DMS79 (cell line): ENCODE measurements at places on chromosomes 2 and 18.

DNA sequence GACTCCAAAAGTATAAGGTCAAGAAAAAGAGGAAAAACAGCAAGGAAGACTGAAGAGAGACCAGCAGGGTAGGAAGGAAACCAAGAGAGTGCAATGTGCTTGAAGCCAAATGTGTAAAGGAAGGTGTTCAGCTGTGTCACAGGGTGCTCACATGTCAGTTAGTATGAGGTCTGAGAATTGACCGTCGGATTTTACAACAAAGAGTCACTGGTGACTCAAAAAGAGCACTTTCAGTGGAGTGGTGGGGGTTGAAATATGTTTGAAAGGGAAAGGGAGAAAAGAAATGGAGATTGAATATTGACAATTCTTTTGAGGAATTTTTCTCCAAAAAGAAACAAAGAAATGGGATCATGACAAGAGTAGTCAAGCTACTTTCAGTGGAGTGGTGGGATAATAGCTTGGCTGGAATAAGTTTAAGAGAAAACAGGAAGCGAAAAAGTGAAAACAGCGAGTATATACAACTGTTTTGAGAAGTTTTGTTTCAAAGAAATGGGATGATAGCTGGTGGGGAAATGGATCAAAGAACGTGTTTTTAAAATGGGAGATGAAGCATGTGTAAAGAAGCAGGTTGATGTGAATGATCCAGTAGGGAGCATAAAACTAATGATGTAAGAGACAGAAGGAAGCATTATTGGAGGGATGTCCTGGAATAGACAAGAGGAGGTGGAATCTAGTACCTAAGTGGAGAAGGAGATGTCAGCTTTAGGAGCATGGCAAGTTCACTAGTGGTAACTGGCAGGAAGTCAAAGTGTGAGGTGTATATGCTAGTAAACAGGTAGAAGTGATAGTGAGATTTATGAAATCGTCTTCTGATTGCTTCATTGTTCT is 3.6 kb upstream of the TSPYL6 start:
- DNase-seq, result no peak

- no peak for DNase-seq
Measured at GRCh38 chr2:204664708-204665121, 119.4 kb downstream of the PARD3B start.

GRCh38 chr18:5546660-5547059 is 2.9 kb upstream of the EPB41L3 start:
- peak; percentile 13 for DNase-seq

GRCh38 chr2:53500181-53500580 is 267.4 kb upstream of the CHAC2 start:
- DNase-seq, result no peak

DNA sequence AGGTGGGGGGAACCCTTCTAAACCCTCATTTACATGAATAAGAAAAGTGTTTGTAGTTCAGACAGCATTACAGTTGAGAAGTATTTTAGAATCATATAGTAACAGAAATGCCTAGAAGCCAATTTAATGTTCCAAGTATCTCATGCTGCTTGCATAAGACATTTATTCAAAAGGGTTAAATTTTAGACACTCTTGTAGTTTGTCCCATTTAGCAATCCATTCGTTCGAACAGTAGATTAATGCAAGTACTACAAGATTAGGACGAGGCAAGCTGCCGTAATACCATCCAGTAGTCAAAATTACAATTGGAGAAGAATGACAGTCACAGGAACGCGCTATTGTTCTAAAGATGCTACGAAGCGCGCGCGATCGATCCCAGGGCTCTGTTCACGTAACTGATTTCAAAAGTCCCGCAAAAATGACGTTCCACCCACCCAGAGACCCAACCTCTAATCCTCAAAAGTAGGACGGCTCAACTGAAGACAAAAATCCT is 1.2 kb downstream of the TMEM237 start:
- peak; percentile 58 for DNase-seq

DNA sequence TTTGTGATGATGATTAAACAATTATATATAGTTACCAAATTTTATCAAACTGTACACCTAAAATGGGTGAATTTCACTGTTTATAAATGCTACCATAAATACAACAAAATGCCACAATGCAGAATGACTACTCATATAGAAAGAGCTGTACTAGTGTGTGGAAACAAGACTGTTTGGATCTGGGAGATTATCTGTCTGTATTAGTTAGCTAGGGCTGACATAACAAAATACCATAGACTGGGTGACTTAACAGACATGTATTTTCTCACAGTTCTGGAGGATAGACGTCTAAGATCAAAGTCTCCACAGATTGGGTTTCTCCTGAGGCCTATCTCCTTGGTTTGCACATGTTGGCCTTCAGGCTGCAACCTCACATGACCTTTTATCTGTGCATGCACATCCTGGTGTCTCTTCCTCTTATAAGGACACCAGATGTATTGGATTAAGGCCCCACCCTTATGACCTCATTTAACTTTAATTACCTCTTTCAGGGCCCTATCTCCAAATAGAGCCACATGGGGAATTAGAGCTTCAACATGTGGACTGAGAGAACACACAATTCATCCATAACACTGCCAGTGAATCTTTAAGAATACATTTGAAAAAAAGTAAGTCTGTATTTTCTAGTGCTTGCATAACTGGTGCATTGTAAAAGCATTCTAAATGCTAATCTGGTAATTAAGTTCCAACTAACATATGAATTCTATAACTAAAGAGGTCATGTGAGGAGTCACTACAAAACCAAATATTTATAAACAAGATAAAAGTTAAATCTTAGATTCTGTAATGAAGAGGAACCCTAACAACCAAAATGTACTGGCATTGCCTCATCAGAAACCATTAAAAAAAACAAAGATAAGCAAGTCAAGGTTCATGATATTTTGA is 699.6 kb downstream of the NYAP2 start:
- no peak for DNase-seq

GRCh38 chr2:112680666-112681101 is 34.9 kb downstream of the SLC20A1 start:
- peak; percentile 16 for DNase-seq

- no peak for DNase-seq
Measured at GRCh38 chr2:168698969-168699368, 103.5 kb upstream of the NOSTRIN start.

- no peak for DNase-seq
Measured at GRCh38 chr2:166337932-166338331, 37.8 kb downstream of the SCN9A start.

DNA sequence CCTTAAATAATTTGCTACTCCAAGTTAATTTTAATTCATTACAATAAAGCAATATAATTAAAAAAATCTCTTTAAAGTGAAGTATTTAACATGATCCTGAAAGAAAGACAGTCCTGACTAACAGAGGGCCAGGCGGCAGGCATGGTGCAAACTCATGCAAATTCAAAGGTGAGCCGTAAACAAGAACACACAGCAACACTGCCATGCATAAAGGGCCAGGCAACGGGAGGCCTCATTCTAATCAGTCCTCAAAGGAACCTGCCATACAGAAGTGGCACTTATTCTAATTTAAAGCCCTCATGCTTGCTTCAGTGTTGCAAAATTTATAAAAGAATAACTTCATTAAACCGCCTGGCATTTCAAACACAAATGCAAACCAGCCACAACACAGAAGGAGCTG is 277.0 kb downstream of the ZNF521 start:
- DNase-seq, result peak; percentile 35

DNA sequence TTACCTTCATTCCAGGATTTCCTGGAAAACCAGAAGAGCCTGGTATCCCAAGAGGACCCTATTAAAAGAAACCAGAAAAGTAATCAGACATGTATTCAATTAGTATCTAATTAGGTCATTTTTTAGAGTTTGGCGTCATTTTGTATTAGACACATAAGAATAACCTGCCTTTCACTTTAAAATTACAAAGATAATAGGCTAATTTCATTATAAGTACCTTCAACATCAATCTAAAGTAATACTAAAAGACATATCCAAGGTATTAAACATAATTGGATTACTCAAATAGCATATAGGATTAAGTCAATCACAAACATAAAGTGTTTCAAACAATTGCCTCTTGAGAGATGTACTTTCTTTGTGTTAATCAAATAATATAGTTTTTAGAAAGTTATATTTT is 97.9 kb downstream of the COL3A1 start:
- DNase-seq, result no peak

GRCh38 chr18:77223221-77223639 is 26.4 kb upstream of the GALR1 start:
- DNase-seq, result no peak

GRCh38 chr2:235135990-235136561 is 184.3 kb downstream of the SH3BP4 start:
- no peak for DNase-seq

GRCh38 chr18:35511833-35512232 is 14.1 kb upstream of the INO80C start:
- no peak for DNase-seq

- DNase-seq, result no peak
Measured at GRCh38 chr2:217261452-217261851, 401.6 kb upstream of the TNP1 start.

- no peak for DNase-seq
Measured at GRCh38 chr2:84160453-84160852, 298.6 kb downstream of the SUCLG1 start.

DNA sequence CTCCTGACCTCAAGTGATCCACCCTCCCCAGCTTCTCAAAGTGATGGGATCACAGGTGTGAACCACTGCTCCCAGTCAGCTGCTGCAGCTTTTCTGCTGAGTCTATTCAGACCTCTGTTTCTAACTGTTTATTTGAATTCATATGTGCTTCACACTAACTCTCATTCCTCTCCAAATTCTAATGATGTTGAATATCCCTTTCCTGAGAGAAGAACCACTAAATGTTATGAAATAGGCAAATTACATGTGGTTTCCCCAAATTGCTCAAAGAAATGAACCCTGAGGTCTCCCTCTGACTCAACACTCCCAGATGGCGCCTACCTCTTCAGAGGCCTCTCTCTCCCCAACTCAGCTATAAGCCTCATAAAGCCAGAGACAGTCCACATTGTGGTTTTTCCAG is 98.6 kb downstream of the IRS1 start:
- no peak for DNase-seq

DNA sequence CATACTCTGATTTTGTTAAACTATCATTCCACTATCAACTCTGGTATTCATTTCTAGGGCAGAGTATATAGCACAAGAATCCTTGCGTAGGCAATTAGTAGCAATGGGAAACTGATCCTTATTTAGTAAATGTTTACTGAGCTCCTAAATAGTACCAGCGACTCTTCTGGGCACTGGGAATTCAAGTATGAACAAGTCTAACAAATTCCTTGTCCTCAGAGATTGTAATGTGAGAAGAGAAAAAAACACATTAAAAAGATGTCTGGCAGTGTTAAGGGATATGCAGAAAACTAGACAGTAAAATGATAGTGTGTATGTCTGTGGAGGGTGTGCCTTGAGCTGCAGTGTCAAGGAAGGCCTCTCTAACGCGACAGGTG is 721 bp downstream of the METTL5 start:
- DNase-seq, result no peak

- no peak for DNase-seq
Measured at GRCh38 chr2:127392133-127392827, 4.5 kb upstream of the MAP3K2 start.

DNA sequence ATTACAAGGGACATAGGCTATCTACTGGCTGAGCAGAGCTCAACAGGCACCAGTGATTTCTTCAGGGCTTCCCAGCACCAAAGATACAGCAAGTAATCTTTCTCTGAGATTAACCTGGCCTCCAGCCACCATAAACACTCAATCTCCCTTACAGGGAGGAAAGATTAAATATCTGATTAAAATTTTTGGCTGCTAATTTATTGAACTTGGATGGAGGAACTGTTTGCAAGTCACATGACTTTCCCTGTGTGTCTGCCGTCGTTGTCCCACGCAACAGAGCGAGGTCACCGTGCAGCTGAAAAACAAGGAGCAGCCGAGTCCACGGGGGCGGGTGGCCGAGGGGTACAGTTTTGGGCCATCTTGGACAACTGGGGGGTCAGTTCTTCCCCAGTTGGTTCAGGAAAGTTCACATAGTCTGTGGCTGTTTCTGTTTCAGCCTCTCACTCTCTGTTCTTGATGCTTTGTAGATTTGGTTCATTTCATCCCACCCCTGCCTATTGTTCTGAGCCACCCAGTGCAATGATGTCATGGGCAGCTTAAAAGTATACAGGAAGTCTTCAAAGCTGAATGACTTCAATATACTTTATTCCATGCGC is 186.8 kb upstream of the CTAGE1 start:
- no peak for DNase-seq

GRCh38 chr2:238684362-238685326 is 163.2 kb upstream of the TWIST2 start:
- DNase-seq, result no peak

- no peak for DNase-seq
Measured at GRCh38 chr2:218364196-218364595, 7.5 kb downstream of the CATIP start.

GRCh38 chr2:85367180-85367579 is 12.6 kb downstream of the ELMOD3 start:
- no peak for DNase-seq

- no peak for DNase-seq
Measured at GRCh38 chr2:70852824-70853223, 17.2 kb upstream of the CD207 start.

GRCh38 chr2:234741976-234742375 is 209.8 kb upstream of the SH3BP4 start:
- no peak for DNase-seq

GRCh38 chr2:219959471-219959870 is 332.0 kb downstream of the SLC4A3 start:
- DNase-seq, result no peak

GRCh38 chr2:151103551-151103950 is 158.1 kb downstream of the RBM43 start:
- DNase-seq, result no peak

DNA sequence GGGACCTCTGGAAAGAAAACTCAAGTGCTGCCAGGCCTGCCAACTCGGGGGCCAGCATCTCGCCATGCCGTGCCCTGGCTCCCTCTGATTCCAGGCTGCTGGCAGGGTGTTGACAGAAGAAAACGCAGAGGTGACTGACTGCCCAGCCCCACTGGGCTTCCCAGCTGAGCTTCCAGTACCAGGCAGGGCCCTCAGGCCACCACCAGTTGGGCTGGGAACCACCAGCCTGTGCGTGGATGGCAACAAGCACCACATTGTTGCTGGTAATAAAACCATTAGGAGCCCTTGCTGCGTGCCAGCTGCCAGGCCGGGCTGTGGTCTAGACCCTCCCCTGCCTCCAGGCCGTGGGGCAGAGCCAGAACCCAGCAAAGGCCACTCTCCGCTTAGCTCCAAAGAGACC is 9.2 kb downstream of the DNMT3A start:
- DNase-seq, result no peak

GRCh38 chr2:230441227-230441897 is 25.4 kb downstream of the SP100 start:
- no peak for DNase-seq

DNA sequence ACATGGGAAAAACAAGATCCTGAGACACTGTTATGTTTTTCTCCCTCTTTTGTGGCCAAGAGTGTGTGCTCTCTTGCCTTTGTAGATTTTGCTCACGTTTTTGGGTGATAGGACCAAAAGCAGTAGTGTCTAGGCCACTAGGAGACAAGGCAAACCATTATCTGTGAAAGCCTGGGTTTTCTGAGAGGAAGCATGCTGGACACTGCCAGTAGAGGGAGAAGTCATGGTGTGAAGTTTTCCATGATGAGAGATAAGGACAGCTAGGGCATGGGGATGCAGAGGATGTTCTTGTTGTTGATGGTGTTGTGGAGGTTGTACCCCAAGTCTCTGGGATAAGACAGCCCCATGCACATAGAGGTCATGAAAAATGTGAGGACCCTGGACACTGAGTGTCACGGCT is 285.3 kb downstream of the SOX11 start:
- DNase-seq, result no peak

GRCh38 chr2:165508927-165509326 is 39.4 kb downstream of the CSRNP3 start:
- DNase-seq, result no peak
